ENCODE measurements at places on chromosomes 5 and 9.

- DNase-seq = no peak
These were observed 605.0 kb upstream of the CLINT1 start for GRCh38 chr5:158463938-158464337.

- DNase-seq = no peak
These were observed 133.4 kb upstream of the SPEF2 start for GRCh38 chr5:35484241-35484640.

DNA sequence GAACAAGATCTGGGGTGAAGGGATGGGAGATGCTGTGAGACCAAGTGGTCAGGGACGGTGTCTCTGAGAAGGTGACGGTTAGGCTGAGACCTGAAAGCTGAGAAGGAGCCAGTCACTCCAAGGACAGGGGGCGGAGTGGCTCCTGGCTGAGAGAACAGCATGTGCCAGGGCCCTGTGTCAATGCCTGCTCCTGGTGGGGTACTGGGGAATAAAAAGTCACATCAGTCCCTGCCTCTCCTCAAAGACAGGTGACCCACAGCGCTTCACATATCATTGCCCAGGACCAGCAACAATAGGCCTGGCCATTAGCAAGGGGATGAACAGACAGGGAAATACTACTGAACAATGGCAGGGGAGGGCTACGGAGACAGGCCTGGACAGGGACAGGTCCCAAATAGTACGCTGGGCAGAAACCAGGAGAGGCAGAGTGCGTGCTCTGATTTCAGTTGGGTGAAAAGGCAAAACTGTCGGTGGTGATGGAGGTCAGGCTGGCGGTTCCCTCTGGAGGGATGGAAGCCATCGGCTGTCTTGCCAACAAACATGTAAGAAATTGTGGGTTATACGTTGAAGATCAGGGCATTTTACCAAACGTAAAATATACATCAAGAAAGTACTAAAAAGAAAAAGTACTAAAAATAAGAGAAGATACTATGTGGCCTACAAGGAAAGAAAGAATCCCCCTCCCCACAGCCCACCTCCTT, 64.3 kb downstream of the C9orf50 start:
- DNase-seq = no peak

GRCh38 chr5:66157046-66157445, 12.9 kb downstream of the SREK1 start:
- DNase-seq = no peak

- DNase-seq = no peak
These were observed 617.7 kb upstream of the C9orf72 start for GRCh38 chr9:28190981-28191380.

GRCh38 chr5:65338606-65339151, 143.0 kb downstream of the ADAMTS6 start:
- no peak for DNase-seq

GRCh38 chr9:113737517-113738271, 138.4 kb upstream of the ZNF618 start:
- no peak for DNase-seq

All from stimulated activated CD4-positive, alpha-beta T cell treated with anti-CD3 and anti-CD28 coated beads, TNF-alpha, amount 100 ng/mL, for 4 hours (primary cell).